Vagina (tissue), 2 donors: ENCODE measurements at places on chromosomes 1 and 21.

- DNase-seq: no peak
Measured at GRCh38 chr1:91901231-91901630, 15.3 kb upstream of the TGFBR3 start.

DNA sequence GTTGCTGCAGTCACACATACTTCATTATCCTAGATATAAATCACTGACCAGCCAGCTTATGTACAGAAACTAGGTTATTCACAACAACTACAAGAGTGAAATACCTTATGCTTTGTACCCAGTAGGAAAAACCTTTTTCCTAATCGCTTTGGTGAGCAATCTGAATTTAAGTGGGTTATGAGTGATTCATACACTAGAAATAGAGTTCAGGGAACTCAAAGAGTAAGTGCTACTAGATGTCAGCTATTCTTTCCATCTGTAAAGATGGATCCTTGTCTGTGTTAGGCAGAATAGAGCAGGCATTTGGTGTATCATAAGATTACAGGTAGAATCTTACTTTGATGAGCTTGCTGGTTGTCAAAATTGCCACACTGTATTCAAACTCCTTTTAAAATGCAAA lies 101.9 kb downstream of the ZNF644 start:
- DNase-seq: no peak

- DNase-seq: no peak
Measured at GRCh38 chr1:63103682-63104081, 218.7 kb upstream of the FOXD3 start.

- DNase-seq: no peak
Measured at GRCh38 chr1:54804471-54805132, 3.5 kb upstream of the TTC22 start.

DNA sequence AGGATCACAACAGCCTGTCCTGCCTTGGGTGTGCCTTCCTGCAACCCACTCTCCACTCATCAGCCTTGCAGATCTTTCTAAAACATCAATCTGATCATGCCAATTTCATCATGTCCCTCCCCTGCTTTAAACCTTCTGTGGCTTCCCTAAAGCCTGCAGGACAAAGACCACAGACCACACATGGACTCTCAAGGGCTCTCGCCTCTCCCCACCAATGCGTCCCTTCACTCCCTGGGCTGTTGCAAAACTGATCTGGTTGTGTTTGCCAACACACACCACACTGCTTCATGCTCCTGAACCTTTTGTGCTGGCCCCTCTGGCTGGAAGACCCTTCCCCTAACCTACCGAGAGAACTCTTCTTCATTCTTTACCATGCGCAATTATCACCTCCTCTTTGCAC lies 72.4 kb downstream of the ITPKB start:
- DNase-seq: no peak

- no peak for DNase-seq
Measured at GRCh38 chr1:68276448-68276847, 44.1 kb upstream of the WLS start.

GRCh38 chr1:219837274-219837993 lies 90.9 kb downstream of the SLC30A10 start:
- no peak for DNase-seq

GRCh38 chr1:233025157-233025556 lies 74.7 kb downstream of the NTPCR start:
- no peak for DNase-seq

GRCh38 chr1:152801333-152801732 lies 4.8 kb downstream of the LCE1D start:
- DNase-seq: no peak

DNA sequence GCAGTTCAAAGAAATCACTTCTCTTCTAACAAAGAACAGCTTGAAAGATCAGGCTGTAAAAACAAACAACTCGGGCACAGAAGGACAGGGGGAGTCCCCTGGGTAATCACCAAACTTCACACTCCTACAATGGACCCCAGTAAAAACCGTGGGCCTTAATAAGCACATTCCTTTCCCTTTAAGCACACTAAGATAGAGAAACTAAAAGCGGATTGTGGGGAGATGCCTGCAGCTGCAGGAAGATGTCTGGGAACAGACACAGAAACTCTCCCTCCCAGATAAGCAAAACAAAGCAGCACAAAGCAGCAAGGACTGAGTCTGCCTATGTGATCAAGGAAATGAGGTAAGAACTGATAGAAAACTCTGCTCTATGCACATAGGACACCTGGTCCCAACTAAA lies 37.6 kb upstream of the CTBS start:
- no peak for DNase-seq

DNA sequence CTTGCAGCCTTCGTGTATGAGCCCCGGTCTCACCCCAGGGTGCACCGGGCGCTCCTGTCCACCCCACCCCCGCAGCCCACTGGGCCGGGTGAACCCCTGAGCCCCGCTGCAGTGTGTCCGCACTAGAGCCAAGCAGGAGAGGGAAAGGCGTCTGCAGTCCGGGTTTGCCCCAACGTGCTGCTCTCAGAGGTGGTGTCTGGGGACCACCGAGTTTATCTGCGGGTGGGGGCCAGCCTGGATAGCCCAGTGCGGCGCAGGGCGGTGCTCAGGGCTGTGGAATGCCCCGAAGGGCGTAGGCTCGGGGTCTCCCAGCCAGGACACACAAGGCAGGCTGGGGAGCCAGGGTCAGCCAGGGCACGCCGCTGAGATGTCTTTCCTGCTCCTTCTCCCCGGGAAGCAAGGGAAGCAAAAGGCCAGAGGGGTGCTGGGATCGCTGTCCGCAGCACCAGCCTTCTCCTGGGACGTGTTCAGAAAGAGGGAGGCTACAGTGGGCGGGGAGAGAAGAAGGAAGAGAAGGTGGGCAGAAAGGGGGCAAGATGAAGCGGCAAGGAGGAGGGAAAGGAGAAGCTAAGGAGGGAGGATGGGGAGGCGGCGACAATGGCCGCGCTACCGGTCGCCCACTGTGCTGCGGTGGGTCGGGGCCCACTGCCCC lies 56.6 kb downstream of the MAB21L3 start:
- peak; percentile 86 for DNase-seq

DNA sequence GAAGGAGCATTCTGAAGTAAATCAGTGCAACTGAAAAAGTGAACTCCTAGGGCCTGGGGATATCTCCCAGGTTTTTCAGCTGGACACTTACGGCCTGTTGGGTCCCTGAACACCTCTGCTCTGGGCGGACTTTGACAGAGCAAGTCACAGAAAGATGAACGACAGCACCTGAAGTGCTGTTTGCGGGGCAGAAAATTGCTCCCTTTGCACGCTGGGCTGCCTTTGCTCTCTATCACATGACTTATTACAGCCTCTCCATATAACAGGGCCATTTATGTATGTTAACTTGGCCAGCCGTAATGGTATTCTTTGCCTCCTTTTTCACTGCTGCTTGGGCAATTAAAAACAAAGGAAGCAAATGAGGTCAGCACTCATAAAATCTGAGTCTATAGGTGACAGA lies 332.9 kb downstream of the BARHL2 start:
- no peak for DNase-seq

- no peak for DNase-seq
Measured at GRCh38 chr1:57752843-57753242, 329.0 kb upstream of the DAB1 start.

- DNase-seq: no peak
Measured at GRCh38 chr1:234916840-234917239, 211.8 kb downstream of the TOMM20 start.

- DNase-seq: no peak
Measured at GRCh38 chr21:40964691-40965090, 117.7 kb upstream of the DSCAM start.

- DNase-seq: no peak
Measured at GRCh38 chr1:60936163-60936562, 146.2 kb upstream of the NFIA start.

DNA sequence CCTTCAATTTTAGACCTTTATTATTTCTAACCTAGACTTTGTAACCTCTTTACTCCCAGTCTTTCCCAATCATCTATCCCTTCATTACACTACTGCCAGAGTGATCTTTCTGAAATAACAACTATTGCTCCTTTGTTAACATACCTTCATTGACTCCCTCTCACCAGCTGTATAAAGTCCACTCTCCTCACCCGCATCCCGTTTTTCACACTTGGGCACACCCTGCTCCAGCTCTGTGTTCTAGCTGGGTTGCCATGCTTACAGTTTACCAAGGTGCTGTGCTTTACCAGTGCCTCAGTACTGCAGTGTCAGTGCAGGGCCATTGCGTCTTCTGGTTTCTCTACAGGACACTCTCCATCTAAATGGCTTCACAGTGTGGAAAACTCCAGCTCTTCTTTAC lies 148.2 kb downstream of the NFIA start:
- no peak for DNase-seq

GRCh38 chr21:42091899-42092508 lies 20.9 kb downstream of the UMODL1 start:
- DNase-seq: no peak

GRCh38 chr1:78447086-78447485 lies 43.7 kb upstream of the PTGFR start:
- no peak for DNase-seq

GRCh38 chr1:246705368-246705767 lies 18.8 kb upstream of the SCCPDH start:
- DNase-seq: no peak

GRCh38 chr1:51518586-51519047 lies 449 bp downstream of the EPS15 start:
- DNase-seq: no peak

- DNase-seq: no peak
Measured at GRCh38 chr1:208799186-208799585, 555.0 kb upstream of the PLXNA2 start.

GRCh38 chr1:154429841-154430611 lies 24.9 kb downstream of the IL6R start:
- no peak for DNase-seq

- no peak for DNase-seq
Measured at GRCh38 chr1:107467286-107467685, 326.4 kb downstream of the NTNG1 start.

GRCh38 chr1:157096881-157097280 lies 2.7 kb downstream of the ETV3L start:
- no peak for DNase-seq

- no peak for DNase-seq
Measured at GRCh38 chr1:29856340-29857114, 620.2 kb downstream of the PTPRU start.

DNA sequence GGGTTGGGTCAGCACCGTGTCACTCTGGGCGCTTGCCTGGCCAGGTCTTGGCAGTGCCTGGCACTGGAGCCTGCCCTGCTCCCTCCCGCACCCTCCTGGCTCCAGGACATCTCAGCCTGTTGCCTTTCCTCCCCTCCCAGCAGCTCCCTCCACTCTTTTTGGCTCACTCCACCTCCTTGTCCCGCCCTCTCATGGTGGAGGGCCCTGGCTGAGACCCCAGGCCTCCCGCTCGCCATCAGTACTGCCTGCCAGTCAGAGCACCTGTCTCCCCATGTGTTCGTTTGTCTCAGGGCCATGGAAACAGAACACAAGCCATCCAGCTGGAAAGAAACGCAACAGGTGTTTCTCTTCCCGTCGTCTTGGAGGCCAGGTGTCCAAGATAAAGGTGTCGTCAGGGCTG lies 61.0 kb downstream of the B3GALT5 start:
- no peak for DNase-seq

DNA sequence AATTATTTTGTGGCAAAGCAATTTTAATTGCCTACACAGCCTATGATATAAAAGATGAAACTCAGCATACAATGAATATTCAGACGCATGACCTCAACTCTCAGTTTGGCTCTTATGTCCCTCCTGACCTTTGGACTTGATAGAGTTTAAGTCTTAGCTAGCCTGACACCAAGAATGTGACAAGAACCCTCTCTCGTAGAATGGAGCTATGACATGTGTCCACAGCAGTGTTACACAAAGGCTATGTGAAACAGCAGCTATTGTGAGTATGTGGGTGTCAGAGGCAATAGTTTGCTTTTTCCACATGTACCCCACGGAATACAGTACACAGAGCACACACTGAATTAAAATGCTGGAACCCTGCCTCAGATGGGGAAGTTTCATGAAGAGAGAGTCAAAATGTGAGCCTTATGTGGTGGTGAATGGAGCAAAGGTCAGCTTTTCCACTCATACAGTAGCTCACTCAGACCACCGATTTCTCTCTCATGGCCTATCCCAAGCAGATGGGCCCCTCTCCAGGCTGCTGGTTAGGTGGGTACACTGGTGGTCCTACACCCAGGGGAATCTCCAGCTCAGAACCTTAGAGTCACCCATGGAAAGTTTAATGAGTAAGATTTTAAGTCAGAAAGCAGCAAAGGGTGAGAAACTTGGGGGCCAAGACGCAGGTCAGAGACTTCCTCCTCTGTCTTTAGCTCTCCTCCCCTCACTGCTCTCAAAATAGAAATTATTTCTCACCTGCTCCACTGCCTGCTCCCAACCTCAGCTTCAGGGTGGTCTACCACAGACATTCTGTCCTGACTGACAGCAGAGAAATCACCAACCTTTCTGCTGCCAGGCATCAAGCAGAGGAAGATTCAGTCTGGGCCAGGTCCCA lies 10.1 kb upstream of the XCL2 start:
- no peak for DNase-seq

- DNase-seq: no peak
Measured at GRCh38 chr21:25871566-25871965, 136.8 kb downstream of the GABPA start.

GRCh38 chr1:82266351-82266750 lies 465.6 kb downstream of the ADGRL2 start:
- DNase-seq: no peak

GRCh38 chr1:65026235-65026634 lies 59.9 kb upstream of the JAK1 start:
- no peak for DNase-seq

- DNase-seq: no peak
Measured at GRCh38 chr1:21913258-21913657, 23.9 kb downstream of the HSPG2 start.

DNA sequence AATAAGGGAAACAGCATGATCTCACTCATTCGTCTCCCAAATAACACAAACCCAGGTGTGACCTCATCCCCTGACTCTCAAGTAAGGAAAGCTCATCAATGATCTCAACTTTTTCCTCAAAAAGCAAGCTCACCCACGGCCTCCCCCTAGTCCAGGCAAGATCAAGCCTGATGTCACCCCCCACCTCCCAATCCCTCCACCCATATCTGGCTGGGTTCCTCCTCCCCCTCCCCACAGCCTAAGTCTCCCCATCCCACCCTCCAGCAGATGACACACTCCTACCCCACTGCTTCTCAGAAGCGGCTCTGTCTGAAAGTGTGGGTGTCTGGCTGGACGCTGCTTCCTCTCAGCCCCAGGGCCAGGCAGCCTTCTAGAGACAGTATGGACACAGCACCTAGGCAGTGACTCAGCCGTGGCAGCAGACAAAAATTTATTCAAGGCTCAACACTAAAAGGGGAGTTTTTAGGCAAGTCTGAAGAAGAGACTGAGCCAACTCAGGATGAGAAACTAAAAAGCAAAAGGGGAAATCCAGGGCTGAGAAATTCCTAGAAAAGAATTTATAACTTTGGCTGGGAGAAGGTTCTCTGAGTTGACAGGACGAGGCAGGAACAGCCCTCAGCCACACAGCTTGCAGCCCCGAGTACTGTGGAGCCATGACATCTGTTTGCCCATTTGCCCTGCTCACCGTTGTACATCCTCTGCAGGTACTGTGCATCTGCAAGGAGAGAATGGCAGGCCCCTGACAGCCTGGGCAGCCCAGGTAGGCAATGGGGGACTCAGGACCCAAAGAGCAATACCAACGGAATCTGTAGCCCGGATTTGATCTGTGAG lies 81.6 kb upstream of the LRRC8D start:
- DNase-seq: no peak
